ENCODE measurements at places on chromosomes 12 and 14.
A peak's percentile ranks its signal among the peaks of the same experiment; 100 is the strongest.

- no peak for DNase-seq
Measured at GRCh38 chr12:126773012-126773411, 1494.0 kb upstream of the TMEM132C start.

DNA sequence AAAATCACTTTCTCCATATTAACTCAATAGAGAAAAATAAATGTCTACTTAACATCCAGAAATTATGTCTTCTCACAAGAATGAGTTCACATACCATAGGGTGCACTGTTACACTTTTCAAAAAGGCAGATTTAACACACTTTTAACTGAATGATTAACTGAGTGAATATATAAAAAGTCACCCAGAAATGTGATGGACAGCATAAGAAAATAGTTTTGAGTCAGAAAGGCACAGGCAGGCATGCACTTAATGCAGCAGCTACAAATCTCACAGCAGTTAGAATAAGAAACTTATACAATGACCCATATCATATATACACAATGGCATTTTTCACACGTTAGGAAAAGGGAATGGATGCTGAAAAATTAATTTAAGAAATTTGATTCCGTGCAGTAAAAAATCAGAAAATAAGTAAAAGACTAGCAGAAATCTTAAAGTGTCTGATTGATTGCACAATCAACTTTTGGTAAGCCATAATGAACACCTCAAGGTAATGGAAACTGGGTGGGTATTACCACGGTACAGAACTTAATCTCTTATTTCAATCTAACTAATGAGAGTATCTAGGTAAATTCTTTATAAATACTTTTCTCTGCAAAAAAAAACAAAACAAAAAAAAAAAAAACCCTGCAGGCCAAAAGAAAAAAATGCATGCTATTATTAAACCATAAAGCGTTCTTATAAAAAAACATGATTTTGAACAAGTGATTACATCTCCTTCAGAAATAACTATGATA is 3.5 kb downstream of the MED13L start:
- no peak for DNase-seq

- DNase-seq = no peak
Measured at GRCh38 chr12:97260786-97261185, 201.8 kb upstream of the RMST start.

GRCh38 chr14:75009176-75009575 is 6.5 kb downstream of the EIF2B2 start:
- DNase-seq = no peak

GRCh38 chr12:120721866-120722265 is 3.8 kb upstream of the ACADS start:
- DNase-seq = no peak

GRCh38 chr14:32085845-32086383 is 8.8 kb downstream of the ARHGAP5 start:
- DNase-seq = no peak

GRCh38 chr12:52149651-52150241 is 42.1 kb downstream of the KRT80 start:
- DNase-seq = no peak

- DNase-seq = no peak
Measured at GRCh38 chr12:116188581-116188980, 88.9 kb downstream of the MED13L start.

- DNase-seq = no peak
Measured at GRCh38 chr14:105898482-105899010, 372.2 kb downstream of the TMEM121 start.

DNA sequence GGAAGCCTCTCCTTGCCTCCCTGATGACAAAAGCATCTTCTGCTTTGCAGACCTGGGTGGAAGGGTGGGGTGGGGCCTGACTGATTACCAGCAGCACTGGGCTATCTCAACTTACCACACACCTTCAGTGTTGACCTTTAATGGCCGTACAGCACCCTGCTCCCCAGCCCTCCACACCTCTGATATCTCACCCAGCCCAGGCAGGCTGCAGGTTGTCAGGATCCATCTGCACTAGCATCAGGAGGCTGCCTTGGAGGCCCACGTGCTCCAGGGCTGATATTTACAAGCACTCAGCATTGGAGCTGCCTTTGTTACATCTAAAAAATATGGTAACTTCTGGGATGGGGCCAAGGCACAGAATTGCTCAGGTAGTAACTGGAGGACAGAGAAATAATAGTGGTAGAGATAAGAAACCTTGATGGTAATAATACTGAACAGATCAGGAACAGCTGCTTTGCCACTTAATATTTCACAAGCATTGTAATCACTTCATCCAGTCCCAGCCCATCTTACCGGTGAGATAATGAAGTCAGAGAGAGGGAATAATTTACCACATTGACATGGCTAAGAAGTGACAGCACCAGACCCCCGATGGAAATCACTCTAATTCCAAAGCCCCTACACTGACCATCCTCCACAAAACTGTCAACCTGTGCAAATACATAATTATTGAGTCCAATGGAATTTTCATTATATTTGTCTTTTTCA is 125.2 kb upstream of the RFLNA start:
- no peak for DNase-seq

DNA sequence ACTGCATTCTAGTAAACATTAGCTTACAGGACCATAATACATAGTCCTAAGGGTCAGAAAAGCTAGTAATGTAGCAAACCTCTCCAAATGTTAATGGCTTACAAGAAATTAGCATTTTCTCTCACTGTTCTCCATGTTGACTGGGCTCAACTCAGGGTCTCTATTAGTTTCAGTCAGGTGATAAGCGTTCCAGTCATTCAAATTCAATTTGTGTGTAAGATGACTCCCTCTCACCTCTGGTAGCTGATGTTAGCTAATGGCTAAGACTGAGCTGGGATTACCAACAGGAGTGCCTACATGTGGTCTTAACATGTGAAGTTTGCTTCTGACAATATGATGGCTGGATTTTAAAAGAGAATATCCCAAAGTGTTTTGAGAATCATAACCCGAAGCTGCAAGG is 630.5 kb upstream of the USP15 start:
- DNase-seq = no peak

GRCh38 chr14:22510527-22511110 is 78.4 kb downstream of the DAD1 start:
- DNase-seq = no peak

- no peak for DNase-seq
Measured at GRCh38 chr12:91364471-91365184, 182.0 kb upstream of the DCN start.

- peak; percentile 81 for DNase-seq
Measured at GRCh38 chr12:106248312-106248845, 559 bp upstream of the CKAP4 start.

DNA sequence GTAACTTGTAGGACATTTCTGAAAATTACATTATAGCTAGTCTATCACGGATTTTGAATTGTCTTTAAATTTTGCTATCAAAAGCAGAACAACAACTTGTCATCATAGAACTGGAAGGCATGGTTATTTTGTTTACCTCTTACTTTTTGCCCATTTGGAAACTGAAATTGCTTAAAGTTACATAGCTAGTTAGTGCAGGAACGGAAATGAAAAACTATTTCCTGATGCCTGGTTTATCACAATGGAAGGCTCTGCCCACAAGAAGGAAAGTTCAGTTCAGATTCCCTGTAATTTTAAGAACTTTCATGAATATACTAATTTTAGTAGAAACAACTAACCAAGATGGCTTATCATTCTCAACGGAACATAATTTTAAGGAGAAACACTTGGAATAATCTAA is 427.7 kb downstream of the RAD51B start:
- no peak for DNase-seq

DNA sequence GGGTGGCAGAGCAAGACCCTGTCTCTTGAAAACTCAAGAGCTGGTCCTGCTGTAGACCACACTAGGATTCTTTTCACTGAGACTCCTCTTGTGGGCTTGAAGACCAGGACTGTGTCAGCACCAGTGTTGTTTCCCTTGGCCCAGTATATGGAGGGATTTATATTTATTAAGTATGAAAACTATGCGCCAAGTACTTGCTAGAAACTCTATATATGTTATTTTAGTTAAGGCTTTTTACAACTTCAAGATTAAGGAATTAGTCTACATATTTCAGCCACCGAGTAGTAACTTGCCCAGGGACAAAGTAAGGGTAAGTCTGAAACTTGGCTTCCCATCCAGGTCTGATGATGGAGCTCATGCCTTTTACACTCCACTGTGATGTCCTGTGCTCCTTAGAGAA is 488.4 kb downstream of the PCNX1 start:
- DNase-seq = no peak

DNA sequence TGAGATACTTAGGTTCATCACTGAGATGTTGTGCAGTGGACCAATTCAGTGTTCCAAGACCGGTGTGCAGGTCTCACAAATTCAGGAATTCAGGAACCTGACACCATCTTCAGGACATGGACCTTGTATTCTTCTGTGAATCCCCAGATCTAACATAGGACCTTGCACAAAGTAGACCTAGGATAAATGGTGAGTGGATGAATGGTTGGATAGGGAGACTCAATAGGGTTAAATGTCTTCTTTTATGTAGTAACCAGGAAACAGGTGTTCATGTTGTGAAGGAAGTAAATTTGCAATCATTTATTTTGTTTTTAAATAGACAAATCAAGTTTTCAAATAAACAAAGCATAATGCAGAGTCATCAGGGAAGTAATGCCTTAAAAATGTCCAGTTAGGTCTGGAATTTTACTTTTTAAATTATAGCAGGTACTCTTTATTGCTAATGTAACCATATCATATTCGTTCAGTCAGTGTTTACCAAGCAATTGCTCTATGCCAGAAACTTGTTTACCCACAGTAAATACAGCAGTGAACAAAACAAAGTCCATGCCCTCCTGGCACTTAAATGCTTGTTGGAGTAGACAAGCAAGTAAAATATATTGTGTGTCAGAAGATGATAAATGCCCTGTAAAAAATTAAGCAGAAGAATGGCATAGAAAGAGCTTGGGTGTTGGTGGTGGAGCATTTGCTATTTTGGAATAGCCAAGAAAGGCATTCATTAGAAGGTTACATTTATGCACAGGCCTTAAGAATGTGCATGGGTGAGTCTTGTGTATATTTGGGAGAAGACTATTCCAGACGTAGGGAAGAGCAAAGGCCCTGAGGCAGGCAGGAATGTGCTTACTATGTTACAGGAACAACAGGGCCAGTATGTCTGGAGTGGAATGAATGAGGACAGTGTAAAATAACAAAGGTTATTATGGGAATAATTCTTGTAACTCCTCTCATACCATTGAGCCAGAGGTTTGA is 26.3 kb downstream of the RXYLT1 start:
- DNase-seq = no peak
